IPS DF 6.9 (cell line): ENCODE measurements at places on chromosomes 2 and 18.

GRCh38 chr18:76619621-76620315 lies 124.7 kb upstream of the ZNF516 start:
- peaks cover 2% of the 10 kb centered on the region for H3K27me3 ChIP-seq
- DNase-seq = no peak
- no peaks in the 10 kb centered on the region for H3K36me3 ChIP-seq
- H3K4me3 ChIP-seq = peak overlapping the region; percentile 22; the same call in 1 of the 2 replicates

DNA sequence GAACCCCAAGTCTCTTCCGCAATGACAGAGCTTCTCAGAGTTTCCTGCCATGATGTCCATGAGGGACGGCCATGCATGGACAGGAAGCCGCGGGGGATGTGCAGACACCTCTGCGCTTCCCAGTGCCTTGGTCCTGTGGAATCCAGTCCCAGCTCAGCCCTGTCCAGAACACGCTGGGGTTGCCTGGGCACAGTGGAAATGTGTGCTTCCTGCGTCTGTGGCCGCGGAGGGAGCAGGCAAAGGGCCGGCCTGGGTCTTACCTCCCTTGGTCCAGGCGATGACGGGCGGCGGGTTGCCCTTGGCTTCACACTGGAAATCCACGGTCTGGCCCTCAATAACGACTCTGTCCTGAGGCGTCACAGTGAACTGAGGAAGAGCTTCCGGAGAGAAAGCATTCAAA lies 79.6 kb downstream of the PXDN start:
- DNase-seq = no peak
- no peaks in the 10 kb centered on the region for H3K27me3 ChIP-seq
- no peaks in the 10 kb centered on the region for H3K4me1 ChIP-seq
- H3K4me3 ChIP-seq = no peak overlapping the region

DNA sequence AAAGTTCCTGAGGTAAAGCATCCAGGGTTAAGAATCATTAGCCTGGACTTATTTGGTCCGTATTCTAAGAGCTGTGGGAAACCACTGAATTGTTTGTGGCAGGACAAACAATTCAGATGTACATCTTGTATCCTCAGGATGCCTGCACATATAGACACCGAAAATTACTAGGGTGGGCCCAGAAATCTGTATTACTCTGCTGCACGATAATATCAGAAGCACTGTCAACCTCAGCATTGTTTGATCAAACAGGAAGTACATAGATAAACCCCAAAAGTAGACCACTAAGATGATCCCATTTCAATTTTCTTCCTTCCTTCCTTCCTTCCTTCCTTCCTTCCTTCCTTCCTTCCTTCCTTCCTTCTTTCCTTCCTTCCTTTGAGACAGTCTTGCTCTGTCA lies 34.2 kb upstream of the SPRED2 start:
- DNase-seq = no peak
- H3K4me1 ChIP-seq = no peaks in the 10 kb centered on the region
- H3K36me3 ChIP-seq = no peaks in the 10 kb centered on the region
- no peak overlapping the region for H3K27ac ChIP-seq
- no peak overlapping the region for H3K4me3 ChIP-seq
- no peaks in the 10 kb centered on the region for H3K27me3 ChIP-seq

DNA sequence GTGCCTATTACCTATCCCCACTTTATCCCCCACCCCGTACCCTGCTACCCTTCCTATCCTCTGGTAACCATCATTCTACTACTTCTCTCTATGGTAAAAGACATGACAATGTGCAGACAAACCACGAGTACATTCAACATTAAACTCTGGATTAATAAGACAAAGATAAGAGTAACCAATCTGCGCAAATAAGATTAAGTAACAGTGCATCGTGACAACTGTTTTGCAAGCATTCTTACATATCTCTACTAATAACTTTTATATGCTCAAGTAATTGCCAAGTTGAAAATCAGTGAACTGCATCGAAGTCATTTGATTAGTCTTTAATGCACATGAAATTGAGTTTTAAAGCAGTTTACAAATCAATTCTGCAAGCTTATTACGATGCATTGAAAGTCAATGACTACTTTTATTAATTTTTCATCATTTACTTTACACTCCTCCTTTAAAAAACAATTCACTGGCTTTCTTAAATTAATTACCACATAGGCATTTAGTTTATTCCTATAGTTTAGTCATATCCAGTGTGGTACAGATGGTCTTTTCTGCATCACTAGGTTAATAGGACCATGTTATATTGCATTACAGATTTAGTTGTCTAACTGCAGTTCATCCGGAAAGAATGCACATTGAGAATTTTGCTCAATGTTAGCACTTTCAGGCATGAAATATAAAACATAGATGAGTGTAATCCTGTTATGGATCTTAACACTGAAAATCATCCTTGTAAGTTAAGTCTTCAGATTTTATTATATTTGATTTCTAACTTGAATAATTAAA lies 178.1 kb downstream of the GCA start:
- no peaks in the 10 kb centered on the region for H3K27me3 ChIP-seq
- H3K4me3 ChIP-seq = no peak overlapping the region

- H3K4me1 ChIP-seq = no peaks in the 10 kb centered on the region
- no peaks in the 10 kb centered on the region for H3K27me3 ChIP-seq
- no peaks in the 10 kb centered on the region for H3K36me3 ChIP-seq
- H3K4me3 ChIP-seq = no peak overlapping the region
Observed at GRCh38 chr18:54743605-54743995, 84.7 kb upstream of the RAB27B start.

GRCh38 chr2:137380610-137381009 lies 583.7 kb upstream of the HNMT start:
- DNase-seq = no peak
- no peak overlapping the region for H3K4me3 ChIP-seq
- H3K4me1 ChIP-seq = no peaks in the 10 kb centered on the region
- no peaks in the 10 kb centered on the region for H3K27me3 ChIP-seq
- H3K36me3 ChIP-seq = no peaks in the 10 kb centered on the region

- no peak overlapping the region; the same call in 1 of the 2 replicates for H3K4me3 ChIP-seq
- H3K36me3 ChIP-seq = no peaks in the 10 kb centered on the region
- H3K4me1 ChIP-seq = no peaks in the 10 kb centered on the region
- no peak for DNase-seq
Observed at GRCh38 chr2:20052861-20053281, 1.4 kb upstream of the LAPTM4A start.

- no peaks in the 10 kb centered on the region for H3K36me3 ChIP-seq
- H3K27ac ChIP-seq = no peak overlapping the region
- DNase-seq = no peak
- peaks cover 1% of the 10 kb centered on the region; the same call in 1 of the 2 replicates for H3K4me1 ChIP-seq
- no peaks in the 10 kb centered on the region; the same call in 1 of the 2 replicates for H3K27me3 ChIP-seq
Observed at GRCh38 chr2:46350029-46350689, 53.0 kb downstream of the EPAS1 start.

DNA sequence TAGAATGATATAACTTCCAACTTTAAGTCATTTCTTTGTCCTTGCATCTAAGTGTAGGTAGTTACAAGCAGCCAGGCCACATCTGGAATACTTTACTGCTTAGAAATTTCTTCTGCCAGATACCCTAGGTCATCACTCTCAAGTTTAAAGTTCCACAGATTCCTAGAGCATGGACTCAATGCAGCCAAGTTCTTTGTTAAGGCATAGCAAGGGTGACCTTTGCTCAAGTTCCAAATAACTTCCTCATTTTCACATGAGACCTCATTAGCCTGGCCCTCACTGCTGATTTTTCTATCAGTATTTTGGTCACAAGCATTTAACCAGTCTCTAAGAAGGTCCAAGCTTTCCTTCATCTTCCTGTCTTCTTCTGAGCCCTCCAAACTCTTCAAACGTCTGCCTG lies 7.8 kb upstream of the UGT1A9 start:
- H3K4me1 ChIP-seq = no peaks in the 10 kb centered on the region
- no peak overlapping the region for H3K27ac ChIP-seq
- H3K27me3 ChIP-seq = no peaks in the 10 kb centered on the region
- H3K36me3 ChIP-seq = no peaks in the 10 kb centered on the region
- no peak for DNase-seq
- no peak overlapping the region for H3K4me3 ChIP-seq

DNA sequence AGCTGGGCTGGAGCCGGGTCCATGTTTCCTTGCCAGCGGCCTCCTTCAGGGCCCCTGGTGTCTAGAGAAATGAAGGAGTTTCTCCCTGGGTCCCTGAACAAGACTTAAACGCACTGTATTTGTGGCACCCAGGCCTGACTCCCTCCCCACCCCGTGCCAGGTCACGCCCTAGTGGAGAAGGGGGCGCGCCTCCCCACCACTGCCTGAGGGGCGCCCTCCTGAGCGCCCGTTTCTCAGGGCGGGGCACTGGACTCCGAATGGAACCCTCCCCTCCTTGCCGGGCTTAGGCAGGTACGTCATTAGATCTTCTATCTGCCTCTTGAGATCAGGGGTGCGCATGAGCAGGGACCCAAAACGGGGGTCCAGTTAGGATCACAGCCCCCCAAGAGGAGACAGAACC lies 16.3 kb downstream of the ODC1 start:
- no peak overlapping the region for H3K27ac ChIP-seq
- peaks cover 4% of the 10 kb centered on the region for H3K4me1 ChIP-seq
- H3K4me3 ChIP-seq = peak overlapping the region; percentile 23; the same call in 1 of the 2 replicates
- peaks cover 1% of the 10 kb centered on the region; the same call in 1 of the 2 replicates for H3K27me3 ChIP-seq
- no peaks in the 10 kb centered on the region for H3K36me3 ChIP-seq

- H3K4me1 ChIP-seq = peaks cover 5% of the 10 kb centered on the region; the same call in 1 of the 2 replicates
- no peak overlapping the region for H3K4me3 ChIP-seq
- no peak overlapping the region for H3K27ac ChIP-seq
- no peaks in the 10 kb centered on the region for H3K27me3 ChIP-seq
- H3K36me3 ChIP-seq = no peaks in the 10 kb centered on the region
Observed at GRCh38 chr2:235383272-235383843, 110.5 kb upstream of the AGAP1 start.

DNA sequence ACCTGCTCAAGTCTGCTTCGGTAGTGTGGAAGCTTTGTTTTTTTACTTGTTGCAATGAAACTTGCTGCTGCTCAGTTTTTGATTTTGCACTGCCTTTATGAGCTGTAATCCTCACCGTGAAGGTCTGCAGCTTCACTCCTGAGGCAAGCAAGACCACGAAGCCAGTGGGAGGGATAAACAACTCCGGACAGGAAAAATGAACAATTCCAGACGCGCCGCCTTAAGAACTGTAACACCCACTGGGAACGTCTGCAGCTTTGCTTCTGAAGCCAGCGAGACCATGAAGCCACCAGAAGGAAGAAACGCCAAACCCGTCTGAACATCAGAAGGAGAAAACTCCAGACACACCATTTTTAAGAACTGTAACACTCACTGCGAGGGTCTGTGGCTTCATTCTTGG lies 245.7 kb upstream of the REG3G start:
- no peaks in the 10 kb centered on the region for H3K27me3 ChIP-seq
- H3K4me3 ChIP-seq = no peak overlapping the region
- DNase-seq = no peak
